ENCODE measurements at places on chromosomes 3 and 15.

GRCh38 chr15:70057931-70058641 is 39.6 kb downstream of the TLE3 start:
- no peak for DNase-seq

GRCh38 chr15:70498096-70498626 is 265.2 kb downstream of the UACA start:
- peak; percentile 6 for DNase-seq

- DNase-seq: no peak
These were observed 31.6 kb downstream of the PSMD6 start for GRCh38 chr3:63991666-63992065.

DNA sequence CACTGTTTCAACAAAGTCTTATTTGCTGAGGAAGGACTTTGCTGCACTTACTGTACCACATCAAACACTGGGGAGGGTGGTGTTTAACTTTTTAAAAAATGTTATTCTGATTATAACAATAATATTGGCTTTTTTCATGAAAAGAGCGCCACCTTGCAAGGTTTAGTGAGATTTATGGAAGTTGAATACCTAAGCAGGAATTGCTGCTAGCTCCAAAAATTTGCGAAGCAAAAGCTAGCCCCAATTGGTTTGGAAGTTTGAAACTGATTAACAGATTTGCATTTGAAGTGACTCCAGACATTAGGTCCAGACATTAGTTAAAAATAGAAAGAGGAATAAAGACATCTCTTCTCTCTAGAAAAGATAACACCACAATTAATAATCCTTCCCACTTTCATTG is 6.7 kb downstream of the ZIC1 start:
- no peak for DNase-seq

- no peak for DNase-seq
These were observed 136.8 kb upstream of the ANKRD28 start for GRCh38 chr3:15934389-15935195.

- no peak for DNase-seq
These were observed 108.8 kb downstream of the THSD4 start for GRCh38 chr15:71224024-71224423.

DNA sequence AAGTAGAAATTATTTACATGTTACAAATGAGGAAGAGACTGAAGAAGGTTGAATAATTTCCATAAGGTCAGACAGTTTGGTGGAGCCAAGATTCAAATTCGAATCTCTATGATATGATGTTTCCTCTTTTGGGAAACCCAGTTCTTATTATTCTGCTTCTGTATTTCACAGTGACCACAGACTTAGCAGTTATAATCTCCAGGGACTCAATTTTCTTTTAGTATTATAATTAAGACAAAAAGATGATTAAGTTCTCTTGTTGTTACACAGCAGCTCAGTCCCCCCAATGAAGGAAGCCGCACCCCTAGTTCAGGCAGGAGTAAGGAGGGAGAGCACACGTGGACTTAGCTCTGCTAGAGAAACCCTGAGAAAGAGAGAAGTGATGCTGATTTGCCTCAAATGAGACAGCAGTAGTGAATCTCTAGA is 130.6 kb downstream of the CCNL1 start:
- no peak for DNase-seq

DNA sequence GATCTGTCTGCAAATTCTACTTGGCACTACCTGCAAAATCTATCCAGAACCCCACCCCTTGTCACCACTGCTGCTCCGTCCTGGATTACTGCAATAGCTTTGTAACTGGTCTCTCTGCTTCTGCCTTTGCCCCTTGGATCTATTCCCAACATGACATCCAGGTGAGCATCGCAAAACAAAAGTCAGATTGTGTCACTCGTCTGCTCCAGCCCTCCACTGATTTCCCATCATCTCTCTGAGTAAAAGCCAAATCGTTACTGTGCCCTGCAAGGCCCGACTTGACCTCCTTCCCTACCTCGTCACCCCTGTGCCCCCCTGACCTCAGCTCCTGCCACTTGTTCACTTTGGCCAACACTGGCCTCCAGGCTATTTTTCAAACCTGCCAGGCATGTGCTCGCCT is 9.4 kb downstream of the SPTBN5 start:
- DNase-seq: no peak

DNA sequence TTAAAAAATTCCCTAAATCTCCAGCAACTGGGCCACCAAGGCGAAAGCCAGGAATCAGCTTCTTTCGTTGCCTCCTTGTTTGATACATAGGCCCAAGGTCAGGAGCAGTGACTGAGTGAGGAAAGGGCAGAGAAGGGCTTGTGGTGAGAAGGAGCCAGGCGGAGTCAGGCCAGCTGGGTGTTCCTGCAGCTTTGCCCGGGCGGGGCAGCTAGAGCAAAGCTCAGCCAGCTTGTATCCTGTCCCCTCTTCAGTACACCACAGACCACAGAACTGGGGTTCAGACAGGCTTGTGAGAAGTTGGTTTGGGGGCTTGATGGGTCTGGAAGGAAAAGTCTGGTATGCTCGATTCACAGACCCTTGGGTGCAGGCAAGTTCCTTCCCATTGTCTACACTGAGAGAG is 52.6 kb downstream of the CCK start:
- DNase-seq: no peak

DNA sequence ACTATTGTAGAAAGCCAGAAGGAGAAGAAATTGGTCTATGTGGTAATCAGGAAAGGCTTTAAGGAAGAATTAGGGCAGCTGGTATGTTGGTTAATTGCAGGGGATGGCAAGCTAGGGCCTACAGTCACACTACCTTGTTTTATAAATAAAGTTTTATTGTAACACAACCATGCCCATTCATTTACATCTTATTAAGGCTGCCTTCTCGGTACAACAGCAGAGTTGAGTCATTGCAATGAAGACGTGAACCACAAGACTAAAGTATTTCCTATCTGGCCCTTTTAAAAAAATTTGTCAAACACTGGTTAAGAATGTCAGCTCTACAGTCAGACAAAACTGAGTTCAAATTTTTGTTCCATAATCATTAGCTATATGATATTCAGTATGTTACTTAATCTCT is 8.3 kb downstream of the SERPINI1 start:
- DNase-seq: no peak

DNA sequence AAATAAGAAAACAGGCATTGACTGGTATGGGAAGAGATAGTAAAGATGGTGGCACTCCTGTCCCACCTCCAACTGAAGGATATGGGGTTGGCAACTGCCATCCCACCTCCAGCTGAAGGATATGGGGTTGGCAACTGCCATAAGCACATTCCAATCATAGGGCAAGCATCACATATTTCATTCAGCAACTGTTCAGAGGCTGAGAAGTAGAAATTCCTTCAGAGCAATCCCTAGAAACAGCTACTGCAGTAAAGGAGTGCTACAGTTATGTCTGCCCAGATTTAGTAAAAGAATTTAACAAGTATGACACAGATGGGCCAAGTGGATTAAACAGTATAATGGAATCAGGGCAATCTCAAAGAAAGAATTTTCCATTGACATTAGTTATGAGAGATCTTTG is 156.8 kb downstream of the IMPG2 start:
- DNase-seq: no peak
